ENCODE measurements at places on chromosomes 4 and X.

GRCh38 chrX:67543818-67544217, at the start of gene AR:
TSS of gene AR (plus strand) at chrX:67544021. CDS start at chrX:67545147, 1,126 bp downstream.
- no peak for DNase-seq

DNA sequence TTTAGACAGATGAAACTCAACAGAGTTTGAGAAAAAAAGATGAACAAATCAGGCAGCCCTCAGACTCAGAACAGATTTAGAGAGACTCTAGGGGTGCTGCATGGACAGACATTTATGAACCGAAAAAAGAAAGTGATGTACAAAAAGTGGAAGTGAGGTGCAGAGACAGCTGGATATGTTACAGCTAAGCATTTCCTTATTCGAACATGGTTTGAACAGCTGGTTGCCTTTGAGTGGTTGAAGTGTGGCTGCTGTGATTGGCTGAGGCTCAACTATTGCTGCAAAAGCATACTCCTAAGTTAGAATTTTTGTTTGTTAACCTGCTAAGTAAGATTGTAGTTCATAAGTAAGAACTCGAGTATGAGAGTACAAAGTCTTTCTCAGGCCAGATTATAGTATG, 331.5 kb upstream of the PABPC4L start:
- no peak for DNase-seq

DNA sequence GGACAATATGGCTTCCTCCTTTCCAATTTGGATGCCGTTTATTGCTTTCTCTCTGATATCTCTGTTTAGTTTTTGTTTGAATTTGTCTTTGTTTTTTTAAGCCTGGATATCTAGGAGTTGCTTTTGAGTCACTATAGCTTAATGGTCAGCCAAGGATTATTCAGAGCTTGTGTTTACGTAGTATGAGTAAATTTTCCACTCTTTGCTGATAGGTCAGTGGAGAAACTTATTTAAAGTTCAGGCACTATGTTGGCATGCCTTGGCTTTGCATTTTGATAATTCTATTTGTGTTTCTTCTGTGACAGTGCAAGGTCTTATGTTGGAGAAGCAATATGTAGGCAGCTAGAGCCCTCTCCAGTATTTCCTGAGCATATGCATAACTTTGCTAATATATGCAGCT, 315.2 kb downstream of the GRID2 start:
- no peak for DNase-seq

GRCh38 chr4:133084421-133084820, 64.7 kb upstream of the PCDH10 start:
- no peak for DNase-seq

DNA sequence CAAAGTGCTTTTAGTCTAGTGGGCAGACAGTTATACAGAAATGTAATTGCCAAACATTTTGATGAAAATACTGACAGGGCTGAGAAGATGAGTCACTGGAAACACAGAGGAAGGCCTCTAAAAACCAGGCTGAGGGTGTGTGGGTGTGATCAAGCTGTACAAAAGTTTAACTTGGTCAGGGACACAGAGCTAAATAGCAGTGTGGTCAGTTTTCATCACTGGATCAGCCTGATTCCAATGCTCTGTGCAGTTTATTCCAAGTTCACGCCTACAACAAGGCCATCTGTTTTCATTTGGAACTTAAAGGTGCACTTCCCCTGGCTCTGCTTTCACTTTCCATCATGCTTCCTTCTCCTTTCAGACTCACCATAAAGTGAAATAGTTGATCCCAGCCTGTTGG, 10.6 kb downstream of the CENPVL3 start:
- no peak for DNase-seq

GRCh38 chr4:81648576-81649275, 177.0 kb upstream of the RASGEF1B start:
- no peak for DNase-seq

DNA sequence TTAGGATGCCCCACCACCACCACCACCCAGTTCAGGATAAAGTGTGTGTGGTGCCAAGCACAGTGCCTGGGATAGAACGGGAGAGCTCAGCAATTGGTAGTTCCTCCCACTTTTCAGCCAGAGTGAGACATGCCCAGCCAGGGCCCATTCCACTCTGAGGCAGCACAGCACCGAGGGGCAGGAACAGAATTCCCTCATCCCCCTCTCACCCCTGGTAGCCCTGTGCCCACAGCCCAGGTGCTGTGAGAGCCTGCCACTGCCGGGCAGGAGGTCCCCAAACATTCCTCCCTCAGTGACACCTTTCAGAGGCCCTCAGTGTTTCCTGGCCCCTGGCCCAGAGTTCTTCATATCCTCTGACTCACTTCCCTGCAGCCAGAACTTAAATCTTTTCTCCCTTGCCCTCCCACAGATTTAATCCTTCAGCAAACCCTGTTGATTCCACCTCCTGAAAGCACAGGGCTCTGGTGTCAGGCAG, 8.1 kb downstream of the RIPPLY1 start:
- no peak for DNase-seq

- DNase-seq, result no peak
Measured at GRCh38 chr4:58962424-58962823, 1852.2 kb upstream of the IGFBP7 start.

- no peak for DNase-seq
Measured at GRCh38 chr4:150896497-150896896, 118.6 kb downstream of the LRBA start.
